Astrocyte (in vitro differentiated cells and primary cell): ENCODE measurements at places on chromosomes 13 and 19. TPM values are rescaled to one million over a fixed set of nuclear protein-coding genes. Genes with fewer than 3 reads are reported as not detected.

The CFAP97D2 gene
- total RNA-seq: not detected in 2 replicates

- peaks cover 38% of the 10 kb centered on the region for H3K27me3 ChIP-seq
- H3K36me3 ChIP-seq: no peaks in the 10 kb centered on the region
- peaks cover 18% of the 10 kb centered on the region for H3K4me1 ChIP-seq
- no peak overlapping the region for H3K4me3 ChIP-seq
- H3K27ac ChIP-seq: no peak overlapping the region
Measured at GRCh38 chr19:46492841-46493235, 2.8 kb downstream of the PNMA8B start.

DNA sequence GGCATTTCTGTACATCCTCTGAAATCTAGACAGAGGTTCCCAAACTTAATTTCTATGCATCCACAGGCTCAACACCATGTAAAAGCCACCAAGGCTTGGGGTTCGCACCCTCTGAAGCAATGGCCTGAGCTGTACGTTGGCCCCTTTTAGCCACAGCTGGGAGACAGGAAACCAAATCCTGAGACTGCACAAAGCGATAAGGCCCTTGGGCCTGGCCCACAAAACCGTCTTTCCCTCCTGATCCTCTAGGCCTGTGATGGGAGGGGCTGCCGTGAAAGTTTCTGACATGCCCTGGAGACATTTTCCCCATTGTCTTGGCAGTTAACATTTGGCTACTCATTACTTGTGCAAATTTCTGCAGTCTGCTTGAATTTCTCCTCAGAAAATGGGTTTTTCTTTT is 766.4 kb downstream of the GPC5 start:
- no peaks in the 10 kb centered on the region for H3K36me3 ChIP-seq
- no peak overlapping the region for H3K4me3 ChIP-seq
- no peaks in the 10 kb centered on the region for H3K27me3 ChIP-seq
- DNase-seq: no peak
- no peak overlapping the region for H3K27ac ChIP-seq

DNA sequence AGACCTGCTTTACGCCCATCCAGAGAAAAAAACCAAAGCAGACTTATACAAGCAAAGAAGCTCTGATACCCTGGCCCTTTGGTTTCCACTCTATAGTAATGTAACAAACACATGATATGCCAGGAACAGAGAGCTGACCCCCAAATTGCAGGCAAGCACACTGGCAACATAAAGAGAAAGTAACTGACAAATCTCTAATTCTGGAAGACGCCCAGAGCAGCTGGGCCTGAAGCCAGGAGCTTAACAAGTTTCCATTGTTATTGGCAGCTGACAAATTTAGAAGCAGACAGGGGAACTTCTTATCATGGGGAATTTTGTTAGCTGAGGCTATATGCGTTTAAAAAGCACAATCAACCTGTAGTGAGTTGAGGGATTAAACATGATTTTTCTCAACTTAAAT is 158.0 kb downstream of the DLEU7 start:
- peaks cover 11% of the 10 kb centered on the region for H3K4me1 ChIP-seq
- DNase-seq: peak; percentile 37
- H3K36me3 ChIP-seq: no peaks in the 10 kb centered on the region
- H3K4me3 ChIP-seq: no peak overlapping the region
- H3K27ac ChIP-seq: no peak overlapping the region

The LYPD5 gene
- total RNA-seq: not detected in 2 replicates

DNA sequence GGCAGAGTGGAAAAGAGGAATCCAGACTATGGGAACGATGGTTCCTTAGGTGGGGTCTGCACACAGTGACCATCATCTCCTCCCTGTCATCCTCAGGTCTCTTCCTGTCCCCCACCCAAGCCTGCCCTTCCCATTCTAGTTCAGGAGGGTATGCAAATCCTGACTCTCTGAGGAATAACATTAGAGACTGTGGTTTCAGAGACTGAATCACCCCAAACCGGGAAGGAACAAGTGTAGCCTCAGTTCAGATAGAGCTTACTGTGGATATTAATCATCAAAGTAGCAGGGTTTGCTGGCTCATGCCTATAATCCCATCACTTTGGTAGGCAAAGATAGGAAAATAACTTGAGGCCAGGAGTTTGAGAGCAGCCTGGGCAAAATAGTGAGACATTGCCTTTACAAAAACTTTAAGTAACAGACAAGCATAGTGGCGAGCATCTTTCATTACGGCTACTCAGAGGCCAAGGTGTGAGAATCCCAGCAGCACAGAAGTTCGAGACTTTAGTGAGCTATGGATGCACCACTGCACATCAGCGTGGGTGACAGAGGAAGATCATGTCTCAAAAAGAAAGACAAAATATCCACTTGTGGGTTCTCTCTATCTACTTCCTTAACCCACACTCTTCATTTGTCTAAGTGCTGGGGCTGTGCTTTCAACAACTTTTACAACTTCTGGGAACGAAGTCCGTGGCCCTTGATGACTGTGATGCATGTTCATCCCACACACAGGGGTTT is 19.3 kb upstream of the LGALS13 start:
- no peak overlapping the region for H3K27ac ChIP-seq
- H3K4me1 ChIP-seq: no peaks in the 10 kb centered on the region
- no peaks in the 10 kb centered on the region for H3K27me3 ChIP-seq
- DNase-seq: no peak
- no peak overlapping the region for H3K4me3 ChIP-seq
